ENCODE measurements at places on chromosomes 1 and 21. TPM values are rescaled to one million over a fixed set of nuclear protein-coding genes. Genes with fewer than 3 reads are reported as not detected.

GRCh38 chr1:243539636-243540035 is 283.8 kb downstream of the SDCCAG8 start:
- no peak for DNase-seq

DNA sequence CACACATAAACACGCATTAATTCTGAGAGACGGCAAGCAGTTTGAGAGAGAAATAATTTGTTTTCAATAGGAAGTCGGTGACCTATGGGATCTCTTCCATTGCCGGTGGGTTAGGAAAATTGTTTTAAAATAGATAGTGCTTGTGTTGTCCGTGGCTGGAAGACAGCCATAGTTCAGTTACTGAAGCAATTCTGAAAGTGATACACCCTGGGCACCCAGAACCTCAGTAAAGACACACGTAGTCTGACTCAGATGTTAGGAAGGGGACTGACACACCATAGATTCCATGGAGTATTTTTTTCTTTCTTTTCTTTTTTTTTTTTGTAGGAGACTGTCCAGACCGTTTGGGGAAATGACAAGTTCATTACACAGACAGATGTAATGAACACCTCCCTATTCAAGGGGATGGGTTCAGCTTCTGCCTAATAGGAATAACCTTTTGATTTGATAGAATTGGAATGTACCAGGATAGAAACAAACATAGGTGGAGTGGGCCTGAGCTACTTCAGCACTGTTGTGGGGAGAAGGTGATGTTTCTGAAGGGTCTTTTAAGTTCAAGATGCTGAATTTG is 1.6 kb downstream of the C1orf21 start:
- DNase-seq, result no peak

DNA sequence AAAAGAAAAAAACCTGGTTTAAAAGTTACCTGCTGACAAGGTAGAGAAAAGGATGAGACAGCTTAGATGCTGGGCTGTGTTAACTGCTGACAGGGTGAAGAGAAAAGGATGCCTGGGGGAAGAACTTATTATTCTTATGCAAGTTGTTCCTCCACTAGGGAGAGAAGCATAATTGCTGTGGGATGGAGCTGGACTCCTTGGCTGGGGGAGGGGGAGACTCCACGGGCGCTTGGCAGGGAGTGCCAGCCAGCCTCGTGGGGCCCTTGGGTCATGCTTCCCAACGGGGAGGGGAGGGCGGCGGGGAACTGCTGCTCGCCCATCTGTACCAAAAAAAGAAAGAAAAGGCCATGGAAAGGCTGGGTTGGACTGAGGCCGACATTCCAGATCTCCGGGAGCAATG is 47.2 kb downstream of the SYCP1 start:
- DNase-seq, result no peak

- no peak for DNase-seq
Measured at GRCh38 chr1:74436078-74436477, 76.3 kb downstream of the LRRC53 start.

DNA sequence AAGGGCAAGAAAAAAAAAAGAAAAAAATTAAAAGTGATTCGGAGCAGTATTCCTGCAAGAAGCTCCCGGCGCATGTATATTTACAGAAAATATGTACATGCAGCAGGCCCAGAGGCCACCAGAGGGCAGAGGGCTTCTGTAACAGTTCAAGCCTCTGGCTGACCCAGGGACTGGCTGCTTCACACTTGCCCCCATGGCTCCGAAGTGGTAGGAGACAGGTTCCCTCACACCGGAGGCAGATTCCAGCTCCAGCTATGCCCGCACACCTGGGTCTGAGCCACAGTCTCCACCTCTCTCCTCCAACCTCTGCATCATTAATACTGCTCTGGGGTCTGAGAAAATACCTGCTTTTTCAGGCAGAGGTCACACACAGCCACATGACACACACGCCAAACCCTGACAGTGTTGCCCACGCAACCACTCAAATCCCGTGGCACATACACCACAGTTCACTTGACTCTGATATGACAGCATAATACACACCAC is 2.2 kb upstream of the ARHGAP30 start:
- DNase-seq, result no peak

DNA sequence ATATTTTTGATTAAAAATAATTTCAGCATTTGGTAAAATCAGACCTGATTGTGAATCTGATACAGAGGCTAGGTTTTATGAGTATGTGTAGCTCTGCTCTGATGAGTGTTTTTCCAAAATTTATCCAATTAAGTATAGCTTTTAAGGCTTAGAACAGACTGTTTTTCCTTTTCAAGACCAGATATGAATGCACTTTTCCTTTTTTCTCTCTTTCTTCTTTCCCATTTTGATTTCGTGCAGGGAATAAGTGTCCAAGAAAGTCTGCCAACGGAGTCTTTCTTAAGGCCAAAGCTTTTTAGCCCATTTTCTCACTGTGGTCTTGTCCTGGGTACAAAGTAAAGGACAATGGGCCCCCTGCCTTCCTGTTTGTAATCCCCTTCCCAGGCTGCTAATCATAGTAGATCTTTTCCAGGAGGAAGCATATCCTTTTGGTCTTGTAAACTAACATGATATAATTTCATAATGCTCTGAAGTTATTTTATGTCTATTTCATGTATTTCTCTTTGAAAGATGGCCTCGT is 2.9 kb downstream of the KIF1B start:
- DNase-seq, result no peak

LORICRIN gene
- polyA plus RNA-seq, result not detected

- DNase-seq, result no peak
Measured at GRCh38 chr1:209157546-209158249, 425.8 kb upstream of the CAMK1G start.

GRCh38 chr1:216366979-216367378 is 56.3 kb downstream of the USH2A start:
- DNase-seq, result no peak

- no peak for DNase-seq
Measured at GRCh38 chr1:210231846-210232510, 618 bp upstream of the SERTAD4 start.

KCNH1 gene
- 0.73 TPM for polyA plus RNA-seq

NMNAT2 gene
- polyA plus RNA-seq, result 4.1 TPM

- DNase-seq, result peak; percentile 48
Measured at GRCh38 chr1:94734963-94735901, 84.9 kb upstream of the SLC44A3 start.

- no peak for DNase-seq
Measured at GRCh38 chr1:224499204-224499603, 64.6 kb upstream of the WDR26 start.

GRCh38 chr1:231950331-231951128 is 323.9 kb downstream of the DISC1 start:
- no peak for DNase-seq

DNA sequence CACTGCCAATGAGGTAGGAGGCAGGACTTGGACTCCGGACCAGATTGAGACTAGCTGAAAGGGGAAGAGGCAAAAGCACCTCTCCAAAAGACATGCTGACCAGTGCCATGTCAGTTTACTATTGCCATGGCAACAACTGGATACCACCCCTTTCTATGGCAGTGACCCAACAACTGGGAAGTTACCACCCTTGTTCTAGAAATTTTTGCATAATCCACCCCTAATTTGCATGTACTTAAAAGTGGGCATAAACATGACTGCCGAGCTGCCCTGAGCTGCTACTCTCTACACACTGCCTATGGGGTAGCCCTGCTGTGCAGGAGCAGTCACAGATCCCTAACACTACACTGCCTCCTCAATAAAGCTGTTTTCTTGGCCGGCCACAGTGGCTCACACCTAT is 19.0 kb upstream of the SLC6A9 start:
- DNase-seq, result no peak

DNA sequence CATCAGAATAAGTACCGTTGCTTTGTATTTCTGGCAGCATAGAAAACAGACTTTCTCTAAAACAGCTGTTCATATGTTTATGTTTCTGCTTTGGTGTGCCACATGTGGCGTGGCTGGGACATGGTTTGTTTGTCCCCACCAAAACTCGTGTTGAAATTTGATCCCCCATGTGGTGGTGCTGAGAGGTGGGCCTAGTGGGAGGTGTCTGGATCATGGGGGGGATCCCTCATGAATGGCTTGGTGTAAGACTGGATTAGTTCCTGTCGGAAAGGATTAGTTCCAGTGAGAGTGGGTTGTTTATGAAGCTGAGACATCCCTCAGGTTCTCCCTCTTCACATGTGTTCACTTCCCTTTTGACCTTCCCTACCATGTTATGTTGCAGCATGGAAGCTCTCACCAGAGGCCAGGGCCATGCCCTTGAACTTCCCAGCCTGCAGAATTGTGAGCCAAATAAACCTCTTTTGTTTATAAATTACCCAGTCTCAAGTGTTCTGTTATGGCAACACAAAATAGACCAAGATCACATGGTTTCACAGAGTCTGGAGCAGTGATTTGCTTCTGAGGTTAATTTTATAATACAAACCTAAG is 17.9 kb upstream of the H3-3A start:
- DNase-seq, result no peak

- no peak for DNase-seq
Measured at GRCh38 chr21:42746240-42746592, 92.8 kb downstream of the PDE9A start.

SAMD11 gene
- 87.0 TPM for polyA plus RNA-seq

- DNase-seq, result no peak
Measured at GRCh38 chr1:167666416-167666815, 36.4 kb downstream of the RCSD1 start.

GRCh38 chr1:185309566-185309965 is 7.5 kb downstream of the IVNS1ABP start:
- DNase-seq, result no peak

DNA sequence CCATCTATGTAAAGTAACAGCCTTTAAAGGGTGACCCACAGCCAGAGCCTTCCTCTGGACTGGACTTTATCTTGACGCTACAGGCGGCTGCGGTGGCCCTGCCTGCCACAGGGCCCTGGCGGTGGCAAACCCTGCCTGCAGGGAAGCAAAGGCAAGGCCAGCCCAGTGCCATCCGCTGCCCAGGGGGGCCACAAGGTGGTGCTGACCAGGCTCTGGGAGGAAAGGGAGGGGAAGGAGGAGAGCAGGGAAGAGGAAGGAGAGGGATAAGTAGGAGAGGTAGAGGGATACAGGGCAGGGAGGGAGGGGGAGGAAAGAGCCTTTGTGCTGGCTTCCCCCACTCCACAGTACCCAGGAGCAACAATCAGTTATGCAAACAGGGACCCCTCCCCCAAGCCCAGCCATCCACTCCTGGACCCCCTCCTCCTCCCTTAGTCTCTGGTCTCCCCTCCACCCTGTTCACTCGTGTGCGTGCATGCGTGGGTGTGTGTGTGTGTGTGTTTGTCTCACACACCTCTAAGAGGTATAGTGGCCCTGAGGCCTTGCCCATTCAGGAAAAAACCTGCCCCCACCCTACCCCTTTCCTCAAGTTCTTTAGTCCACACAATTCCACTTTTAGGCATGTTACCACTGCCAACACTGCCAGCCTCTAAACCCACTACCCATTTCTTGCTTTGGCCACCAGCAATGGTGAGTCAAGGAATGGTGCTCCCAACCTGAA is 30.3 kb downstream of the SSBP3 start:
- no peak for DNase-seq

TMEM52 gene
- 1.1 TPM for polyA plus RNA-seq

SPATA21 gene
- polyA plus RNA-seq, result not detected

ORC1 gene
- polyA plus RNA-seq, result 8.7 TPM
